Tibial nerve (tissue), 4 donors: ENCODE measurements at places on chromosomes 7 and 10.

GRCh38 chr10:98951269-98952000, 284.2 kb downstream of the HPSE2 start:
- no peak for DNase-seq

DNA sequence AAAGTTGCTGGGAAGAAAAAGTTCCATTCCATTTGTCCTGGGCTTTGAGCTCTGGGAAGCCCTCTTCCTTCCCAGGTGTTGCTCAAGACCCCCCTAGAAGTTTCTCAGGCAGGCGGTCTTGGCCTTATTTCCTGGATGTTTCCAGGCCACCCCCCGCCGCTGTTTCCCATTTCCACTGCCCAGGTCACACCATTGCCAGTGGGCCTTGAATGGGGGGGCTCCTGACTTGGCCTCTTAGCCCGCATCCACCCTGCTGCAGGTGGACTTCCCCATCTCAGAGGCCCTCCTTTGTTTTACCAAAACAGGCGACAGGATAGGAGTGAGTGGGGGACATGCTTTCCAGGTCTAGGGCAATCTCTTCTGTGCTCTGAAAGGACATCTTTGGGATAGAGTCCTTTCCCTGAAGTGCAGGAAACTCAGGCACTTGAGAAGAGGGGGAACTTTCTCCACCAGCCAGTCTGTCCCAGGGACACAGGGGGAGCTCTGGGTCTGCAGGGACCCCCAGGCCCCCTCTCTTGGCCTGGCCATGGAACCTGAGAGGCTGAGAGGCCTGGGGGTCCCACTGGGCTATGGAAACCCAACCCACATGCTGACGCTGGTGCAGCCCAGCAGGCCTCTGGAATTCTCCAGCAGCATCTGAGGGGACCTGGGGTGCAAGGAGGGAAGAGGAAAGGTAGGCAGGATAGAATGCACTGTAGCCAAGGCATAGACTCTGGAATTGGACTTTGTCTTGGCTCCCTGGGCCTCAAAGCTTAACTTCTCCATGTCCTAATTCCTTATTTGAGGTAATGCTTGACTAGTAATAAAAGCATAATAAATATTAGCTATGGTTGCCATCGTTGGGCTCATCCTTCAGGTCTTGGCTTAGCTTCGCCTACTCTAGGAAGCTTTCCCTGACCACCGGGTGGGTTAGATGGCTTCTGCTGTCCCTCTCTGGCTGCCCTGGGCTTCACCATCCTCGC, 17.6 kb downstream of the NEURL1 start:
- DNase-seq: no peak

GRCh38 chr7:17486835-17487234, 188.4 kb downstream of the AHR start:
- no peak for DNase-seq

DNA sequence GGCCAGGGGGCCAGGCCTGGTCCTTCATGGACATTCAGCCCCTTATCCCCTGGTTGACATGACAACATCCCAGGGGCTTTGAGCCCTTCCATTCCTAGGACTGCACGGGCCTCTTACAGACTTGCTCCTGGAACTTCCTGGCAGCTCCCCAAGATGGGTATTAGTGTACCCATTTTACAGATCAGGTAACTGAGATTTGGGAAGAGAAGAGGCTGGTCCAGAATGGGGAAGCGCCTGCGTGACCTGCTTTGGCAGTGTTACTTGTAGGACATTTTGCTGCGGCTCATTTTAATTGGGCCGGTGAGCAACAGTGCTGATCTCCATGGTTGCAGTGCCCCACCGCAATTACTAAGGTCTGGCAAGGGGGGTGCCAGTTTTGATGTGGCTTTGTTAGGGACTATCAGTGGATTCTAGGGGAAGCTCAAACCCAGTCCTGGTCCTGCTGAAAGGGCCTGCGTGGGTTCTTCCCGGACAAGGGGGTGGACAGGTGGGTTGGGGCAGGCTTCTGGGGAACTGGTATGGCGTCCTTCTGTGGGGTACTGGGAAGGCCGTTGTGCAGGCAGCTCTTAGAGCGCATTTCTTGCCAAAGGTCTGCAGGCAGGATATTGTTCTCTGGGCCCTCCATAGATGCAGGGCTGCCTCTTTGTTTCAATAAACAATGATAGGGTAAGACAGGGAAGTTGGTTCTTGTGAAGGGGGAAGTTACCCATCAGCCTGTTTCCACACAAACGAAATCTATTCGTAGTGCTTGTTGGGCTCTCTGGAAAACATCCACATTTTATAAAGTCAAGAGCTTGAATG, 137.6 kb downstream of the RGS10 start:
- no peak for DNase-seq

- no peak for DNase-seq
Observed at GRCh38 chr10:59383908-59384307, 21.6 kb upstream of the FAM13C start.

- no peak for DNase-seq
Observed at GRCh38 chr7:1391449-1391848, 67.8 kb downstream of the MICALL2 start.

- no peak for DNase-seq
Observed at GRCh38 chr7:42234736-42235135, 2.3 kb downstream of the GLI3 start.

DNA sequence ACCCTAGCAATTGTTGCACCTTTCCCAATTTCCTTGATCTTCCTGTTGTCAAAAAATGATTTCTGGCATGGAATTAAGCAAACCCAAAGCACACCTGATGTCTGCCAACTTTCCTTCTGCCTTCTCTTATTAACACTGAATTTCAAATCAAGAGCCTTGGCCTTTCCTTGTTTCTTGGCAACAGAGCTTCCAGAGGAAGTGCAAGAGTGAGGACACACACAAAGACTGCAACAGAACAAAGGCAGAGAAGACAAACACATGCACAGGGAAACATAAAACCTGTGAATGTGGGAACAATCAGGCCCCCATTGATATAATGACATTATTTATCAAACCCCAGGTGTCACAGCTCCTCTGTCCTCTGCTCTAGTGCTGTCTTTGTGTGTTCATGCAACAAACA, 73.0 kb upstream of the IL6 start:
- DNase-seq: no peak

- no peak for DNase-seq
Observed at GRCh38 chr10:84098667-84099066, 40.6 kb upstream of the GHITM start.

DNA sequence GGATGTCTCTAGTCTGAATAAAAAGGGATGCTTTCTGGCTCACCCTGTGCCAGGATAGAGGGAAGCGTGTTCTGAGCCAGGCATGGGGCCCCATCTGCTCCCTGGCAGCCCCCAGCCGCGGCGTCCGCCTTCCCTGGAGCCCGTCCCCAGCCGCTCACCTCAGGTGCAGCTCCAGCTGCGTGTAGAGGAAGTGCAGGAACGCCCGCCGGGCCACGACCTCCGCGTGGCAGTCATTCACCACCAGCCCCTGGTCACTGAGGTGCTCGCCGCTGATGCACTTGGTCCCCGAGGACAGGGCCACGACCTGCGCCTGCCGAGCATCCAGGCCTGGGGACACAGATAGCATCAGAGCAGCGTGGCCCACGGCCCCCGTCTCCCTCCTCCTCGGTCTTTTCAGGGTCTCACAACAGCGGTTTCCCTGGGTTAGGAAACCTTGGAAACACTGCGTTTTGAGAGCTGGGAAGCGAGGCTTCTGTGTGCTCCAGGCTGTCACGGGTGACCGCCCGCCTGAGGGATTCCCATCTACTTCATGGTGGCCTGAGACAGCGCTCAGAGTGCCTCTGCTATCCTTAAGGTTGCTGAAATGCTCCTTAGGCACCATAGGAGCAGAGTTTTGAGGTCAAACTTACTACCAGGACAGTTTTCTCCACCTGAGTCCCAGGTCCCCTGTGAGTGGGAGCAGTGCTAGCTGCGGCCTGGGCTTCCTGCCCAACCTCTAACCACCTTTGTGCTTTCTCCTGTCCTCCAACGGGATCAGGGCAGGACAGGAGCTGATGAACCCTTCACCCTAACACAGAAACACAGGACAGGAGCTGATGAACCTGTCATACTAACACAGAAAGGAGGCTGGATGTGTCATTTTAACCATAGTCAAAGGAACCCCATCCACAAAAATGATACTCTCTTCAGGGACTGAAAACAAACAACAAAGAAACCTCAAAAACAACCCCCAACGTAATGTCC, 186.1 kb downstream of the WDR37 start:
- DNase-seq: no peak

GRCh38 chr7:44379366-44380188, 54.2 kb upstream of the CAMK2B start:
- no peak for DNase-seq

DNA sequence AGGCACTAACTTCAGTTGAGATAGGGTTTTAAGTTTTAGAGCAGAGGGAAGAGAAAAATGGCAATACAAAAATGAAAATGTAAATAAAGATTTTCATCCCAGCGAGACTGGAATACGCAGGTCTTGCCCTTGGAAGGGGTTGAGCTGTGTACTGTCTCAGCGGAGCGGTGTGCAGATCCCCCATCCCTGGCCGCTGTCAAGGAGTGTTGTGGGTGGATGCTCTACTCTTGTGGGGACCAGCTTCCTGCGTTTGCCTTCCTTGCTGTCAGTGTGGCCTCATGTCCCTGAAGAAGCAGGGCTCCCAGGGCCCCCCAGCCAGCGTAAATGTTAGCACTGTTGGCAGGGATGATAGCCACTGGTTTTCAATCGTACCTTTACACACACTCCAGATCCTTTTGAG, 249.7 kb upstream of the PITRM1 start:
- no peak for DNase-seq

DNA sequence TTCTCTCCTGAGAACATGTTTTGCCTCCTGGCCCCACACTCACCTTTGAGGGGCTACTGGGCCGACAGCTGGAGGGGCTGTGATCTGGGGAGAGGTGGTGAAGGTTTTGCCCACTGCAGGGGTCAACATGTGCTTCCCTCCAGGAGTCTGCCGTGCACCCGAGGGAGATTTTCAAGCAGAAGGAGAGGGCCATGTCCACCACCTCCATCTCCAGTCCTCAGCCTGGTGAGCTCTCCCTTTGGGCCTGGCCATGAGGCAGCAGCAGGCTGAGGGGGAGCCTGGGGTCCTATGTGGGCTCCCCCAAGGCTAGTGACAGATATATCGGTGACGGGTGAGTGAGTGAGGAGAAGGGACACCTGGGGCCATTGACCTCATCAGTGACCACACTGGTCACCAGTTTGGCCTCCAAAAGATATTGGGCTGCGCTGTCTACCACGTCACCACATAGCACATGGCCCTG, 6.6 kb downstream of the PGAM2 start:
- DNase-seq: no peak

- no peak for DNase-seq
Observed at GRCh38 chr10:108496106-108496505, 1331.6 kb upstream of the SORCS1 start.

DNA sequence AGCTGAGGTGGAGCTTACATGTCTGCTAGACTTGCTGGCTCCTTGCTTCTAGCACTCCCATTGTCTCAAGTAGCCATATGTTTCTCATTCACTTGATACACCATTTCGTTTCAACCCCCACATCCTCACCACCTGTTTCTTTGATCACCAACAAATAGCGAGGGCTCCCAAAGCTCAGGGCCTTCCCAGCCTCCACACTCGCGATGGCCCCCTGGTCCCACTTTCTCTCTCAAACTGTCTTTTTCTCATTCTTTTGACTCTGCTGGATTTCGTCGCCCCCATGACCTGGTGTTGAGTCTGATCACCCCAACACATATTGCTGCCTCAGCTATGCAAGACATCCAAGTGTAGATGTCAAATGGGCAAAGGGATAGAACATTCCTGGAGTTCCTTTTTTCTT, 26.0 kb upstream of the SMNDC1 start:
- no peak for DNase-seq

DNA sequence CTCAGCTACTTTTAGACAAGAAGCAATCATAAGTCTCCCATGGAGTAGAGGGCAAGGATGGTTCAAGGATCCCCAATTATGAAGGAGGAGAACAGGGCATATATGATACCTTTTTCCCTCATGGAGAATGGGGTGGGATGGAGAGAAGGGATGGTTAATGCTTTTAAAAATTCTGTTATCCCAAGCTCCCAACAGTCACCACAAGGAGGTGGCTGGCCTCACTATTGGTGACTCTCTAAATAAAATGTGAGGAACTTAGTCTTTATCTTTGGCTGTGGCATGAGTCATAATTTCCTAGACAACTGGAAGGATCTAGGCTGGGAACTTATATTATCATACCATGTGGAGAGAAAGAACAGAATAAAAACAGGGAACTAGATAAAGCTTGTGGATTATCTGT, 297.0 kb downstream of the PHTF2 start:
- no peak for DNase-seq

DNA sequence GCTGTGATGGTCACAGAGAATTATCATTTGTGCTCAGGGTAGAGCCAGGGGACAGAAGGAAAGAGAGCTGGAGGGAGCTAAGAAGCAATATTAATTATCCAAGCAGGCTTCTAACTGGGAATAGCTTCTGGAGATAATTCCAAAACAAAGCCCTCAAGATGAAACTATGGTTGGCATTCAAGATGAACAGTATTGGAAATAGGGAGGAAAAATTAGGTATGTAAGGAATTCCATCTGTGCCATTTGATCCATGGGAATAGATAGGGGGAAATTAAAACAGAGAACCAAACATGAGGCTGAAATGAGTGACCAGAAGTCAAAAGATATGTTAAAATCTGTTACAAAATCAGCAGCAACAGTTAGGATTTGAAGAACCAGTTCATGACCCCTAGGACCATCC, 75.3 kb downstream of the NDUFB2 start:
- no peak for DNase-seq

- DNase-seq: no peak
Observed at GRCh38 chr10:117221156-117221711, 19.7 kb upstream of the SLC18A2 start.

DNA sequence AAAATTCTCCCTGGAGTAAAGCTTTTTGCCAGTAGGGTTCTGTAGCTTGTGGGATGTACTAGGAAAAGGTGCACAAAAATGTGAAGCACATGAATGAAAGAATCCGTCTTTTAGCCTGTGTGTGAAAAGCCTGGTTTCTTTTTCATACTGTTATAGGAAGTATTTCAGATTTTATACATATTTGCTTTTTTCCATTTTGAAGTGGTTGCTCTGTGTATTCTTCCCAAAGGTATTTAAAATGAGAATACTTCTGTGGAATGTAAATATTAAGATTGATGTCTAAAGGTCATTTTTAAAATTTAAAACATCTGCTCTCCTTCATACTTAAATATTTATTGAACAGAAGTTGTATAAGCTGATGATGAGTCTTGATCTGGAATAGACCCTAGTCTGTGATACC, 96.8 kb downstream of the CDK14 start:
- DNase-seq: no peak

GRCh38 chr10:94274142-94274787, 88.5 kb downstream of the NOC3L start:
- peak; percentile 42 for DNase-seq
